Subcutaneous preadipocyte (primary cell): ENCODE measurements at places on chromosomes 3 and 15. TPM values are rescaled to one million over a fixed set of nuclear protein-coding genes. Genes with fewer than 3 reads are reported as not detected.

SLC6A1 gene
- total RNA-seq, result not detected in 2 replicates

ACKR4 gene
- total RNA-seq, result 2.5 and 8.1 TPM in 2 replicates

DLL4 gene
- total RNA-seq, result not detected in 2 replicates

GP9 gene
- not detected in 2 replicates for total RNA-seq

TERB2 gene
- not detected in 2 replicates for total RNA-seq

MYO1E gene
- 154 and 235 TPM in 2 replicates for total RNA-seq

IGSF10 gene
- under 0.01 TPM in 2 replicates for total RNA-seq

AGBL1 gene
- total RNA-seq, result not detected in 2 replicates

DLEC1 gene
- total RNA-seq, result under 0.01 TPM in 2 replicates

KBTBD13 gene
- not detected in 2 replicates for total RNA-seq

SV2B gene
- total RNA-seq, result not detected in 2 replicates

STRC gene
- 0.73 TPM in 1 of 2 replicates, not detected in the other for total RNA-seq
